ENCODE measurements at places on chromosomes 6 and 20.

- peak; percentile 19 for DNase-seq
Observed at GRCh38 chr20:32438331-32438858, 80.3 kb downstream of the ASXL1 start.

GRCh38 chr6:14316651-14317386 is 199.2 kb downstream of the CD83 start:
- DNase-seq, result peak; percentile 71

DNA sequence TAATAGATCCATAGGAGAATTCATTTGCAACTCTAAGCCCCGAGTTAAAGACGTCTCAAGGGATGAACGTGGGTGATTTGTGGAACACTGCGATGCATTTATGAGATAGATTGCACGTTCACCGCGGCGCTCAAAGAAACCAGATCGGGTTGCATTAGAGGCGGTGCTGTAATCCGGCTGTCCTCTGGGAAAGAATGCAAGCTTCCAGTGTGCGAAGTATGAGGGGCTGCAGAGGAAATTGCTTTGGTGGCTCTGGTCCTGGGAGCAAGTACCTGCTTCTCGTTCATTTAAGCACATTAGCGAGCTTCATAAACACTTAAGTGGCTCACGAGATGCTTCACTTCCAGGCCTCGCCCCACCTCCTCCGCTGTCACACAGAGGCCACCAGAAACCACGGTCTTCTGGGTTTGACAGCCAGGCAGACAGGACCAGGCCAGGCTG is 182.3 kb downstream of the CDH4 start:
- no peak for DNase-seq

GRCh38 chr6:70270287-70271005 is 32.4 kb downstream of the COL9A1 start:
- no peak for DNase-seq

- DNase-seq, result peak; percentile 78
Observed at GRCh38 chr6:107079429-107079828, 35.9 kb downstream of the BEND3 start.

DNA sequence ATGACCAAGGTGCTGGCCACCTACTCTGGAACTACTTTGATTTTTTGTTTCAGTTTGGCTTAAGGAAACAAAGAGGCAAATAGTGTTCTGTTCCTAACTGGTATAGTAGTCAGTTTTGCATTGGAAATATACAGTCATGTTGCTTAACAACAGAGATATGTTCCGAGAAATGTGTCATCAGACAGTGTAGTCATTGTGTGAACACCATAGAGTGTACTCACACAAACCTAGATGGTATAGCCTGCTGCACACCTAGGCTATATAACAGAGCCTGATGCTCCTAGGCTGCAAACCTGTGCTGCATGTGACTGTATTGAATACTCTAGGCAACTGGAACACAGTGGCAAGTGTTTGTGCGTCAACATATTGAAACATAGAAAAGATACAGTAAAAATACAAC is 80.4 kb downstream of the ARID1B start:
- DNase-seq, result no peak

- no peak for DNase-seq
Observed at GRCh38 chr20:5989539-5989938, 39.1 kb downstream of the MCM8 start.

DNA sequence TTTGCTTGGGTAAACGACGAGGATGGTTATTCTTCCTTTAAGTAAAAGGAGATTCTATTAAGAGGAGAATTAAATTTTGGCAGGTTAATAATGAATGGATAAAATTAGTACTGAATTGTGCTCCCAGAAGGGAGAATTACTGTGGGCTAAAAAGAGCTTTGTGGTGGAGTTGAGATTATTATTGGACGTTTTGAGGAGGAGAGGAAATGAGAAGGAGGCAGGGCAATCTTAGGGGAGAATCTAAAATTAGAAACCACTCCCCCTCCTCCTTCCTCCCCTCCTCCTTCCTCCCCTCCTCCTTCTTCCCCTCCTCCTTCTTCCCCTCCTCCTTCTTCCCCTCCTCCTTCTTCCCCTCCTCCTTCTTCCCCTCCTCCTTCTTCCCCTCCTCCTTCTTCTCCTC is 331.8 kb downstream of the PRL start:
- no peak for DNase-seq

DNA sequence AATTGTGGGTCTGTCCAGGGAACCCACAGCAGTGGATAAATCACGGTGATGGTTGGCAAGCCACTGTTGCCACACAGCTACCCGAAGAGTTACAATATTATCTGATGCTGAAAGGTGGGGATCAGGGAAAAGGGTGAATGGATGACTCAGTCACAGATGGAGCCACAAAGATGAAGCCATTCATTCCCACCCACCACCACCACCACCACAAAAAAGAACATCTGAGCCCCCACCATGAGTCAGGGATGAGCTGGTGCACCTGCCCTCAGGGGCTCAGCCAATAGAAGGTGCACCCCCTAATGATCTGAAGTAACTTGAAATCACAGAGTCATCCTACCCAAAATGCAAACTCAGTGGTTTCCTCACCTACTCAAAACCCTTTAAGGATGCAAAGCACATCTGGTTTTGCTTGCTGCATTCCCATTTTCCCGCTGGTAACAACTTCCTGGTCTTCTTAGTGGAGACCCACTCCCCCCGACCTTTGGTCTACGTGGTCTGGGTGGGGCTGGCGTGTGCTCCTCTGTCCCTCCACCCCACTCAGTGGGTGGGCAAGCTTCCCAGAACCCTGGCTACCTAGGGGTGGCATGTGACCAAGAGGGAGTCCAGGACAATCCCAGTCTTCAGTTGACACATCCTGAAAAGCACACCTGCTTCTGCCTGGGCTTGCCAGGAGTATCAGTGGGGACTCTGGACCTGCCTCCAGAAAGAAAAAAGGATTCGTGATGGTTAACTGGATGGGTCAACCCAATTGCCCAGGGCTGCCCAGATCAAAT is 125.5 kb downstream of the ANKRD60 start:
- DNase-seq, result no peak

DNA sequence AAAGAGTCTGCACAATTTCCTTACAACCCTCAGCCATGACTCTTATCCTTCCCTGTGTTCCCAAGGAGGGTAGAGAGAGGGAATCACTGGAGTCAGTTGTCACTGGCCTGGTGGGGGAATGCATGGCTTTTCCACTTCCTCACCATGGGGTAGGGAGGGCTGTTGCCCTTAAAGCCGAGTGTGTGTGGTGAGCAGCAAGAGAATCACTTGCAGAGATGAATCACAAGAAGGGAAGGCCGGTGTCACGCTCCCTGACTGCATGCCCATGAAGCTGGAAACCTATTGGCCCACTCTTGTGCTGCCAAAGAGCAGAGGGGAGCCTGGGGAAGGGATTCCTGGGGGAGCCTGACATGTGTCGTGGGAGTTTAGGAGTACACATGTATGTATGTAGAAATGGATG is 18.1 kb upstream of the BMP6 start:
- no peak for DNase-seq
